ENCODE measurements at places on chromosomes 6 and 20.

GRCh38 chr6:35396991-35397390, 54.6 kb downstream of the PPARD start:
- DNase-seq = no peak

GRCh38 chr6:150491811-150492172, 107.9 kb upstream of the PLEKHG1 start:
- DNase-seq = no peak

DNA sequence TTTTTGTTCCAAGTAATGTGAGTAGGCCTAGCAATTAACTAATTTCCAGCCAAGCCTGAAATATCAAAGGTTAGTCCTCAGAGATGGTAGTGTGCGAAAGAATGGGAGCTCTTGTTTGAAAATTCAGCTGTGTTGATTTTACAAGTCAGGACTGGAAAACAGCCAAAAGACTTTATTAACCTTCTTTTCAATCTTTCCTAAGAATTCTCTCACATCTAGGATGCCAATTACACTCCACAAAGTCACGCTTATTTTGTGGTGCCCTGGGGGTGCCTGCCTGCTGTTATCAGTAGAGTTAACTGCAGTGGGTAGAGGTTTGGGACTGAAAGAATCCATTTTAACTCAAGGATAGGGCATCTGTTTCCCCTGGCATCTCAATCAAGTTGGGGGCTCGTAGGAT, 30.7 kb upstream of the MAP3K4 start:
- DNase-seq = no peak

DNA sequence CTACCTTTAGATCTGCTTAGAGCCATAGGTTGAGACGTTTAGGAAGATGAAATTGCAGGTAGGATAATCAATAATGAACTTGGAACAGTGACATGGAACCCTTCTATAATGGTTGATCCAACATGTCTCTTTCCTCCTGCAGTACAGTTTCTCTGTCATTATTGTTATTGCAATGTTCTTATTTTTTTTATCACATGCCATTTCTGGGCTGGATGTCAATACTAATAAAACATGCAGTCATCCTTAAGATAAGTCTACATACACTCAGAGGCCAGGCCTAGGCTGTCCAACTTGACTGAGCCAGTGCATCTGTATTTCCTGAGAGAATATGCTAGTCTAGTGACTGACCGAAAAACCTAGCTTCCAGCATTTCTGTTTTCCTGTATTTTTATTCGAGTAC, 75.3 kb upstream of the THEMIS start:
- no peak for DNase-seq

GRCh38 chr6:154981079-154981870, 13.8 kb upstream of the TIAM2 start:
- DNase-seq = no peak

- DNase-seq = no peak
These were observed 206.3 kb upstream of the KHDRBS2 start for GRCh38 chr6:62492192-62492822.

GRCh38 chr6:7201444-7201731, 93.6 kb downstream of the RREB1 start:
- no peak for DNase-seq

GRCh38 chr6:71205336-71205956, 83.2 kb upstream of the OGFRL1 start:
- DNase-seq = no peak

GRCh38 chr6:156880913-156881312, 103.7 kb downstream of the ARID1B start:
- DNase-seq = no peak

GRCh38 chr20:62700261-62700930, 8.2 kb upstream of the NTSR1 start:
- DNase-seq = no peak

Measured in pulmonary artery endothelial cell (primary cell).